ENCODE measurements at places on chromosomes 3 and 15.
A peak's percentile ranks its signal among the peaks of the same experiment; 100 is the strongest.

- no peak for DNase-seq
Measured at GRCh38 chr3:64490180-64490724, 197.5 kb downstream of the ADAMTS9 start.

DNA sequence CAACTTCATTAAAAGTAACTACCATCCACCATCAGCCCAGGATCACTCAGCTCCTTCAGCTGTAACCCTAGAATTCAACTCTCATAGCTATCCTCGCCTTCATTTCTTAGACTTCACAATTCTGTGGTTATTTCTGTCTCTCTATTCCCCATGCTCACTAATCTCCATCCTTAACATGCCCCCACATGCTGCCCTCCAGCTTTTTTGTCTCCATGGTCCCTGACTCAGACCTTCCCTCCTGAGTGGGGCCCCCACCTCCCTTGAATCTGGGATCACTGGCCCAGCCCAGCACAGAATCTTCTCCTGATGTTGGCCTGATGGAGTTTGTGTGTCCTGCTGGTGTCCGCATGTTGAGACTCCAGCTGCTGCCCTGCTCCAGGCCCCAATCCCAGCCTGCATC is 41.7 kb downstream of the CHST14 start:
- DNase-seq = no peak

- no peak for DNase-seq
Measured at GRCh38 chr3:30684356-30684755, 78.0 kb downstream of the TGFBR2 start.

GRCh38 chr3:72606005-72606800 is 242.0 kb downstream of the SHQ1 start:
- no peak for DNase-seq

DNA sequence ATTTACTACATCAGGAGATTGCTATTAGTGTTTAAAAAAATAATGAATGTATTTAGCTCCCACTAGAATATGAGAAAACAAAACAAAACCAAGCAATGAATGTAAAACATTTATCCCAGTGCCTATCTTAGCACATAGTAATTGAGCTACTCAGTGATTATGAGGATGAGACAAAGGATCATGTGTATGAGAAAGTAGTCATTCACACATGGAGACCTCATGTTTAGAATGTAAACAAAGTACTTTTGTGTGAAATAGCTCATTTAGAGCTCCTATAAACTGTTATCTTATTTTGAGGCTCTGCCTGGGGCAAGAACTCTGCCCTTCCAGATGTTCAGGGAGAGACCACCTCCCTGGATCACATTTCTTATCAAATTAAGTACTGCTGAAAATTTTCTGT is 236.8 kb downstream of the LRRN1 start:
- DNase-seq = no peak

- DNase-seq = peak; percentile 95
Measured at GRCh38 chr3:12545473-12545791, at the start of gene MKRN2OS. Gene MKRN2OS, minus strand, starts transcription at chr3:12545499. Its CDS starts 35 bp downstream, at chr3:12545464.

All from kidney tubule cell (primary cell).